ENCODE measurements at places on chromosomes 7 and 10. TPM values are rescaled to one million over a fixed set of nuclear protein-coding genes. Genes with fewer than 3 reads are reported as not detected.

- no peak overlapping the region for H3K27ac ChIP-seq
- no peaks in the 10 kb centered on the region for H3K27me3 ChIP-seq
- H3K36me3 ChIP-seq, result no peaks in the 10 kb centered on the region
- no peak overlapping the region for H3K4me3 ChIP-seq
Observed at GRCh38 chr10:109996766-109997171, 11.0 kb upstream of the ADD3 start.

DNA sequence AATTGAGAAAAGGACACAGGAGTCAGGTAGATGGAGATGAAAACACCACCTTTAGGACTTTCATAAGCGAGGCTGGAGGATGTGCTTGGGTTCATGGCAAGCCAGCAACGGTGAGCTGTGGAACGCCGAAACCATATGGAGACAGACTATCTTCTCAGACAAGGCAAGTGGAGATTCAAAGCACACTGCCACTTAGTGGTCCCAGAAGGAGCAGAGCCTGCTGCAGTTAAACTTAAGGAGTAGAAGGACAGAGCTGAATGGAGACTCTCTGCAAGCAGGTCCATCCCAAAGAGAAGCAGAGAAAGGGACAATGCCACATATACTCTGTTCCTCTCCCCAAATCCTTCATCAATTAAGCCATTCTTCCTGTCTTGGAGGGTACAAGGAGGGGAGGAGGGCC lies 236.3 kb upstream of the HABP2 start:
- no peak for DNase-seq
- no peak overlapping the region for H3K27ac ChIP-seq
- H3K4me3 ChIP-seq, result no peak overlapping the region
- H3K36me3 ChIP-seq, result no peaks in the 10 kb centered on the region
- H3K27me3 ChIP-seq, result no peaks in the 10 kb centered on the region
- H3K4me1 ChIP-seq, result no peaks in the 10 kb centered on the region

DNA sequence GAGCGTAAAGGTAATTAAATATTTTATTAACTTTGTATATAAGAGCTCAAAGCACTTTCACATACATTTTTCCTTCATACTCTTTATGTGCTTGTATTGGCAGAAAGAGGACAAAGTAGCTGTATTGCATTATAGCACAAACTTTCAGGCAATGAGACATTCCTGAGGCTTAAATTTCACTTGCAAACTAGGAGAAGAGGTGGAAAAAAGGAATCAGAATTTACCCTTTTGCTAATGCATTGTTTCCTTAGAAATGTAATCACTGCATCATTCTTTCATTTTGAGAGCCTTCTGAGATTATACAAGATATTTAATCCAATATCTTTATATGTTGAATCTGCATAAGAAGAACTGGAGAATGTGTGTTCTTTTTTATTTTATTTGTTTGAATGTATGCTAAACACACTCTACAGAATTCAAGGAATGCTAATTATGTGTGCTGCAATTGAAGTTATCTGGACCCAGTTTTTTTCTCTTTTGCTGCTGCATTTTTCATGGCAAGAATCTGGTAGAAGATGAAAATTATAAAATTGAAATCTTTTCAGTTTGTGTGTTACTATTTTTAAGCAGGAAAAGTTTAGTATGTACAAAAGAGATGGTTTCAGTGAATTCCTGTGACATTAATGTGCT lies 185.1 kb downstream of the NXPH1 start:
- H3K4me3 ChIP-seq, result no peak overlapping the region
- no peaks in the 10 kb centered on the region for H3K36me3 ChIP-seq

DNA sequence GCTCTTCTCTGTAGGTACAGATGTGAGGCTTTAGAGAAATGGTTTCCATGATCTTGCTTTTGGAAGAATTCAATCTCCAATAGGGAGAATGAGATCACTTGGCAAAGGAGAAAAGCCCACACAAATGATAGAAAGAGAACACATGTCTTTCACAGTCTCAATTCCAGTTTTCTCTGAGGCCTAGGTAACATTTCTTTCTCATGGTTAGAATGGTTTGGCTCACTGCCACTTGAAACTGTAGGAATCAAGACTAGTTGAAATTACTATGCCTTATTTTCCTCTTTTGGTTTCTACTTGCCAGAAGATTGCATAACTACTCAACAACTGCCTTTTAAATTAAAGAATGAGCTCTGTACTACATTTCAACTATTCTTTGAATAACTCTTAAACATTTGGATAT lies 276.5 kb upstream of the TEX47 start:
- no peaks in the 10 kb centered on the region for H3K27me3 ChIP-seq
- no peaks in the 10 kb centered on the region for H3K36me3 ChIP-seq
- no peak for DNase-seq
- no peak overlapping the region for H3K27ac ChIP-seq
- H3K4me1 ChIP-seq, result no peaks in the 10 kb centered on the region
- H3K4me3 ChIP-seq, result no peak overlapping the region

Gene CPA4
- total RNA-seq, result not detected

- DNase-seq, result no peak
- H3K4me3 ChIP-seq, result no peak overlapping the region
- H3K36me3 ChIP-seq, result no peaks in the 10 kb centered on the region
- H3K27me3 ChIP-seq, result no peaks in the 10 kb centered on the region
- H3K4me1 ChIP-seq, result no peaks in the 10 kb centered on the region
Observed at GRCh38 chr7:103637726-103638125, 191.7 kb upstream of the SLC26A5 start.

Gene CISD1
- total RNA-seq, result 29.6 TPM

DNA sequence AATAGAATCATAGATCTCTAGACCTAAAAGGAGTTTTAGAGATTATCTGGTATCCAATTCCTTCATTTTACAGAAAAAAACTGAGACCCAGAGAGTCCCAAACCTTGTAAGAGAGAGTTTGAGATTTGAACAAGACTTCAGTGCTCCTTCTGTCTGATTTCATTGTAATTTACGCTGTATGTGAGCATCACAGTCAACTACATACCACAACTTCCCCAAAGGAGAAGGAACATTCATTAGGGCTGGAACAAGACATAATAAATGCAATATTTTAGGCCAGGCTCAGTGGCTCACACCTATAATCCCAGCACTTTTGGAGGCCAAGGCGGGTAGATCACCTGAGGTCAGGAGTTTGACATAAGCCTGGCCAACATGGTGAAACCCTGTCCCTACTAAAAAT lies 17.3 kb upstream of the PRKAR2B start:
- H3K27ac ChIP-seq, result no peak overlapping the region
- H3K27me3 ChIP-seq, result no peaks in the 10 kb centered on the region

DNA sequence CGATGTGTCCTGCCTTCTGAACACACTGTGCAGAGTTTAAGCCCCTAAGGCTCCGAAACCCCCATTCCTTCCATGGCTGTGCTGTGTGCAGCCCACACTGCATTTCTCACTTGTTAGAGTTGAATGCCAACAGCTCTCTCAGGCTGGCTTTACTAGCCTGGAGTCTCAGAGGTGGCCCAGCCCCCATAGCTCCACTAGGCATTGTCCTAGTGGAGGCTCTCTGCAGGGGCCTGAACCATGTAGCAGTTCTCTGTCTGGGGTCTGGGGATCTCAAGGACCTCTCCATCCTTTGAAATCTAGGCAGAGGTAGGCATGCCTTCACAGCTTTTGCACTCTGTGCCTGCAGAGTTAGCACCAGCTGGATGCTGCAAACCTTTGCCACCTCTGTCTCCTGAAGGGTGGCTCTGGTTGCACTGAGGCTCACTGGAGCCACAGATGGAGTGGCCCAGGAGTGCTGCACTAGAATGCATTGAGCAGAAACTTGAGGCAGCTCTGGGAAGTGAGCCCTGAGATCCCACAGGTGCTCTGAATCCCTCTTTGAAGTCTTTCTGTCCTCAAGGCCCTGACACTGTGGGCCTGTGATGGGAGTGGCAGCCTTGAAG lies 301.7 kb downstream of the DGKB start:
- no peaks in the 10 kb centered on the region for H3K4me1 ChIP-seq
- H3K27me3 ChIP-seq, result no peaks in the 10 kb centered on the region
- no peaks in the 10 kb centered on the region for H3K36me3 ChIP-seq
- no peak overlapping the region for H3K4me3 ChIP-seq

GRCh38 chr7:127154958-127155357 lies 97.8 kb downstream of the GRM8 start:
- no peaks in the 10 kb centered on the region for H3K36me3 ChIP-seq
- no peaks in the 10 kb centered on the region for H3K27me3 ChIP-seq
- H3K4me1 ChIP-seq, result no peaks in the 10 kb centered on the region

Gene HNRNPH3
- total RNA-seq, result 75.8 TPM

DNA sequence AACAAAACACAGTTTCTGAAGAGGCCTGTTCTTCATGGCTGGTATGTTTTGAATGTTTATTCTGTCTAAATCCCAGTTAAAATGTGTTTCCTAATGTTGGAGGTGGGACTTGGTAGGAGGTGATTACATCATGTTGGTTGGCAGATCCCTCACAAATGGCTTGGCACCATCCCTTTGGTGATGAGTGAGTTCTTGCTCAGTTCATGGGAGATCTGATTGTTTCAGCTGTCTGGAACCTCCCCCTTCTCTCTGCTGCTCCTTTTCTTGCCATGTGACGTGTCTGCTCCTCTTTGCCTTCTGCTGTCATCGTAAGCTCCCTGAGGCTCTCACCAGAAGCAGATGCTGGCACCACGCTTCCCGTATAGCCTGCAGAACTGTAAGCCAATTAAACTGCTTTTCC lies 383.6 kb upstream of the TPK1 start:
- H3K27me3 ChIP-seq, result no peaks in the 10 kb centered on the region
- no peaks in the 10 kb centered on the region for H3K4me1 ChIP-seq
- DNase-seq, result no peak
- no peak overlapping the region for H3K4me3 ChIP-seq
- H3K27ac ChIP-seq, result no peak overlapping the region

DNA sequence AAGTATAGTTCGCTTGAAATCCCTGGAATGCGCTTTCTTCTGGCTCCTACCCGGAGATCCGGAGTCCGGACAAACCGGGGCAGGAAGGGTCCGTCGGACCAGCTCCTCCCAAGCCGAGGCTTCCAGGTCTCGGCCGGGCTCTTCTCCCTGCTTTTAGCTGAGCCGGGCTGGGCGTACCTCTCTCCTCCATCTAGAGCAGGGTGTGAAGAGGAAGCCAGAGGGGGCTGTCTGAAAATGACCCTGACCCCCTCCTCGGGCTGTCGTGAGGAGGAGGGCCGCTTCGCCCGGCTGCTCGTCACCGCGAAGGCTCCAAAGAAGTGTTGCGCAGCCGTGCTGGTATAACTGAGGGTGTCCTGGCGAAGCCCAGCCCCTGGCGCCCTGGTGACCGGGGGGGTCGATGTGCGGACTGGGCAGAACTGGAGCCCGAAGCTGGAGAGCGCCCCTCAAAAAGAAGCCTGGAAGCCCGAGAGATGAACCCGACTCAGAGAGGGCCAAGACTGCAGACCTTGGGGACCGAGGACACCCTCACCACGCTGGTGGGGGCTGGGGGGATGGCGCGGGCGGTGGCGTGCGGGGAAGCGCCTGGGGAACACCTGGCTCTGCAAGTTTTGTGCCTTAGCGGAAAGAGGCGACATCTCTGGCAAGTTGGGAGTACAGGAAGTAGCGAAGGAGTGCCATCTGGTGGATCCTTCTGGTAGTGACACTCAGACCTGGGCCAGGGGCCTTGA lies 5.7 kb downstream of the KAZALD1 start:
- H3K4me1 ChIP-seq, result peaks cover 26% of the 10 kb centered on the region
- DNase-seq, result peak; percentile 78
- peak overlapping the region; percentile 51 for H3K4me3 ChIP-seq
- peak overlapping the region; percentile 56 for H3K27ac ChIP-seq

Gene NAT16
- total RNA-seq, result not detected

Gene BTAF1
- 61.3 TPM for total RNA-seq

DNA sequence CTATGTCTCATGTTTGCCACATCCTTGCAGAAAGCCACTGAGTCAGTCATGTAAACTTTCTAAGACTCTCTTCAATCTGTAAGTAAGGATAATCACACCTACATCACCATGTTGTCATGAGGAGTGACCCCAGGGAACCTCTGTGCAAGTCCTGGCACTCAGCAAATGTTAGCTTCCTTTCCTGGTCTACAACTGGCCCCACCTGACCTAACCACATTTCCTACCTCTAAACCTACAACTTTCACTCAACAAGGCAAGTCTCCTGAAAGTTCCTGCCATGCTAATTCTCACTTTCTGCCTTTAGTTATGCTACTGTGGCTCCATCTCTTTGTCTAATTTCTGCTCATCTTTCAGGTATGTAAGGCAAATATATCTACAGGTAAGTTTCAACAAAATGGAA lies 72.3 kb upstream of the SEM1 start:
- DNase-seq, result no peak
- H3K36me3 ChIP-seq, result no peaks in the 10 kb centered on the region
- H3K27ac ChIP-seq, result no peak overlapping the region
- H3K4me3 ChIP-seq, result no peak overlapping the region
- H3K27me3 ChIP-seq, result no peaks in the 10 kb centered on the region

- H3K4me1 ChIP-seq, result peaks cover 13% of the 10 kb centered on the region
- no peak overlapping the region for H3K4me3 ChIP-seq
- H3K36me3 ChIP-seq, result no peaks in the 10 kb centered on the region
- no peak overlapping the region for H3K27ac ChIP-seq
Observed at GRCh38 chr7:112214883-112215282, 8.4 kb downstream of the ZNF277 start.

DNA sequence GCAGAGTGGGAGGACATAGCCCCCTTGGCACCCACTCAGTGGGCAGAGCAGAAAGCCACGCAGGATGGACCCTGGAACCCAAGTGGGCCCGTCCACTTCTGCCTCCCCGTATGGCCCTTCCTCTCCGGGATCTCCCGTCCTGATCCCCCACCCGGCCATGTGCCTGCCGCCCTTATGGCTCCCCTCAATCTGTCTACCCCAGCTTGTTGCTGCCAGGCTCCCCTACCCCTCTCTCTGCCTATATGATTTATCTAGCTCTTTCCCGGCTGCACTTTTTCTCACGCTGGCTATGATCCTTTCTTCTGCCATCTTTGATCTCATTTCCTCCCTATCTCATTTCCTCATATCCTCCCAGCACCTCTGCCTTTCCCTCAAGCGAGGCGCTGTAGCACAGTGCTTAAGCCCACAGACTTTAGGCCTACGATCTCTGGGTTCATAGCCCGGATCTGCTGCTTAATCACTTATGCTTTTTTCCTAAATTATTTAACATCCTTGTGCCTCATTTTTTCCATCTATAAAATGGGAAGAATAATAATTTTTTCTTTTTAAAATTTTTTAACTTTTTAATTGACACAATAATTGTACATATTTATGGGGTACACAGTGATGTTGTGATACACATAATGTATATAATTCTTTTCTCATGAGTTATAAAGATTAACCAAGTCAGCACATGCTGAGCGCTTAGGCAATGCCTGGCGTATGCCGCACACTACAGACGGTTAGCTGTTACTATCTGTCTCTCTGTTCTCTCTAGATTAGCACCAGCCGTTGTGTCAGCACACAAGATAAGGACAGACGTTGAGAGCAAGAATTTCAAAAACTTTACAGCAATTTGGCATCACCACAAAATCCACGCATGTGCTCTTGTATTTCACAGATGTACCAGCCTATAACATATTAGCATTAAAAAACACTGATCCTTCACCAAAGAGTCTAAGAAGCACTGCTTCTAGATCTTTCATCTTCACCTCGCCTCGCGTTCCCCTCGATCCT lies 18.1 kb downstream of the KCNH2 start:
- no peak overlapping the region for H3K4me3 ChIP-seq
- H3K4me1 ChIP-seq, result peaks cover 7% of the 10 kb centered on the region

All from thyroid gland (tissue), 4 donors.